Spinal cord (tissue), 10 donors: ENCODE measurements at places on chromosomes 6 and 20. TPM values are rescaled to one million over a fixed set of nuclear protein-coding genes. Genes with fewer than 3 reads are reported as not detected.

Gene ZFP57
- polyA plus RNA-seq, result 5.9 TPM

Gene MTHFD1L
- 17.1 TPM for polyA plus RNA-seq

Gene IL17A
- polyA plus RNA-seq, result not detected

Gene ADGRB3
- 65.1 TPM for polyA plus RNA-seq

Gene ADGRF5
- 11.7 TPM for polyA plus RNA-seq

Gene SYCP2L
- polyA plus RNA-seq, result 4.8 TPM

Gene GABRR1
- polyA plus RNA-seq, result 0.29 TPM

Gene PROKR2
- 2.2 TPM for polyA plus RNA-seq

Gene ID1
- polyA plus RNA-seq, result 88.2 TPM

Gene OPRM1
- 2.5 TPM for polyA plus RNA-seq

Gene CEP57L1
- 19.1 TPM for polyA plus RNA-seq

Gene TINAG
- 0.39 TPM for polyA plus RNA-seq

Gene MAP7
- 13.4 TPM for polyA plus RNA-seq

Gene RPP40
- 13.5 TPM for polyA plus RNA-seq

Gene POU3F2
- polyA plus RNA-seq, result 43.8 TPM

Gene GID8
- polyA plus RNA-seq, result 43.7 TPM

Gene PAX1
- 0.30 TPM for polyA plus RNA-seq

Gene CENPQ
- 13.2 TPM for polyA plus RNA-seq

Gene MYH7B
- 6.4 TPM for polyA plus RNA-seq
